GM23338 (cell line): ENCODE measurements at places on chromosomes 5 and 9. TPM values are rescaled to one million over a fixed set of nuclear protein-coding genes. Genes with fewer than 3 reads are reported as not detected.

The ELAVL2 gene
- total RNA-seq: 39.0 and 42.4 TPM in 2 replicates

GRCh38 chr9:127733614-127734013, 1.5 kb downstream of the TOR2A start:
- no peak overlapping the region for H3K4me3 ChIP-seq
- no peaks in the 10 kb centered on the region for H3K27me3 ChIP-seq
- H3K36me3 ChIP-seq: no peaks in the 10 kb centered on the region
- peaks cover 9% of the 10 kb centered on the region; the same call in 1 of the 2 replicates for H3K4me1 ChIP-seq
- no peak overlapping the region for H3K27ac ChIP-seq
- no peak for DNase-seq

- no peaks in the 10 kb centered on the region for H3K4me1 ChIP-seq
- no peaks in the 10 kb centered on the region for H3K36me3 ChIP-seq
- no peaks in the 10 kb centered on the region for H3K27me3 ChIP-seq
- no peak for DNase-seq
Observed at GRCh38 chr9:37965116-37965515, 61.2 kb upstream of the SLC25A51 start.

The C9orf50 gene
- total RNA-seq: not detected in 2 replicates

The HAPLN1 gene
- 3.6 and 4.0 TPM in 2 replicates for total RNA-seq

The PLCXD3 gene
- total RNA-seq: 0.03 TPM in 1 of 2 replicates, not detected in the other

DNA sequence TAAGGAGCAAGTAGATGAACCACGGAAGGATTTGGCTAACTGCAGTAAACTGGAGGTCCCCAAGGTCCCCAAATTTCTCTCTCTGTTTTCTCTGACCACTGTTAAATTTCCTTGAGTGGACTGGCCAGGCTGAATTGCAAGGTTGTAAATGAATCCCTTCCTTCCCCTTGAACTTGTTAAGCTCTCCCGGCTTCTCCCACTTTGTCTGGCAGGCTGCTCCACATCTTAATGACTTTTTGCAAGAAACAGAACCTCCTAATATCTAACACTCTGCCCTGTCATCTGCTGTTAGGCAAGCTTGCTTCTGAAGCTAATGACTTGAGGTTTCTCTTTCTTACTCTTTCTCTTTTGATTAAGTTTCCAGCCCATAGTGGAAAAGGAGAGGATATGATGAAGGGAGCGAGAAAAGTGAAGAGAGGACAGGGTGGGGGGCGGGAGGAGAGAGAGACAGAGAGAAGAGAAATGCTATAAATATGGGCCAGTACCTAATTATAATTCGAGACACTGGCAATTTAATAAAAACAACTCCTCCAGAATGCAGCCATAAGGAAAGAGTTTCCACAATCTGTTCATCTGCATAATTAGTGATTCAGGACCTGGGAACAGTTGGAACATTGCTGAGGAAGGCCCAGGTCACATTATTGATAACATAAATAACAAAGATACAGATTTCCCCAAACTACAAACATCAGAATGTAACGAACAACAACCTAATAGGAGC, 437.3 kb upstream of the MPDZ start:
- H3K4me1 ChIP-seq: peaks cover 20% of the 10 kb centered on the region
- H3K4me3 ChIP-seq: no peak overlapping the region
- no peaks in the 10 kb centered on the region for H3K36me3 ChIP-seq
- no peak overlapping the region for H3K27ac ChIP-seq
- H3K27me3 ChIP-seq: no peaks in the 10 kb centered on the region

The PAXX gene
- total RNA-seq: 33.9 and 71.5 TPM in 2 replicates

DNA sequence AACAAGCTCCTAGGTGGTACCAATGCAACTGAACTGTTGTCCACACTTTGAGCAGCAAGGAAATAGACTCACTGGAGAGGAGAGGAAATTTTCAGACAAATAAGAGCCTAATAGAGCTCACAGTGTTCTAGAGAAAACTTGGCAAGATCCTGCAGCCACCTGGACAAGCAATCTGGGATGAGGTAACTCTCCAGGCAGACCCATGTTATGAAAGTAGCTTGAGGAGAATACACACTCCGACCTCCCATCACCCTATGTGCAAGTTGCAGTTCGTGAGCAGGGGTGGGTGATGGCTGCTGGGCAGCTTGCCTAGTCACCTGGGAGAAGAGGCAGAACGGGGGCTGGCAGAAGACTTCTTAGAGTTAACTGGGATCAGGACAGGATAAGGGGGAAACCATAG, 102.2 kb downstream of the KLF4 start:
- DNase-seq: no peak
- no peaks in the 10 kb centered on the region for H3K27me3 ChIP-seq
- no peaks in the 10 kb centered on the region for H3K36me3 ChIP-seq
- no peak overlapping the region for H3K27ac ChIP-seq
- no peaks in the 10 kb centered on the region for H3K4me1 ChIP-seq

DNA sequence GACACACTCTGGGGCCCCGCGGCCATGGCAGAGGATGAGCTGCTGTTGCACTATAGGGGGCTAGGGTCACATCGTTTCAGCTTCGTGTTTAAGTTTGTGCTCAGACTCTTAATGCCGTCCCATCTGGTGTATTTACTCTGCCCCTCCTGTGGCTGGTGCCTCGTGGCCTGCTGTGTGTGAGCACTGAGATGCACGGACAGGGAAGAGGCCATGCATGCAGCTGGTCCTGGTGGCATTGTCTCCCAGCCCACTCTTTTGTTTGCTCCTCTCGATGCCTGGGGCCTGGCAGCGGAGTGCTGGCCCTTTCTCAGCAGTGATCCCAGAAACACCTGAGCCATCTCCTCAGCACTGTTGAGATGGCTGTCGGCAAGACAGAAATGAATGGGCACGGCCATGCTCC, 30.0 kb upstream of the PHF2 start:
- no peak for DNase-seq
- no peaks in the 10 kb centered on the region for H3K27me3 ChIP-seq
- no peaks in the 10 kb centered on the region for H3K4me1 ChIP-seq
- no peak overlapping the region for H3K27ac ChIP-seq
- peaks cover 6% of the 10 kb centered on the region for H3K36me3 ChIP-seq

The ASTN2 gene
- total RNA-seq: 22.1 and 24.6 TPM in 2 replicates

GRCh38 chr5:180161420-180162303, 47.3 kb downstream of the RASGEF1C start:
- no peaks in the 10 kb centered on the region for H3K27me3 ChIP-seq
- H3K27ac ChIP-seq: no peak overlapping the region
- no peak overlapping the region for H3K4me3 ChIP-seq
- H3K36me3 ChIP-seq: no peaks in the 10 kb centered on the region
- peak; percentile 44 for DNase-seq

DNA sequence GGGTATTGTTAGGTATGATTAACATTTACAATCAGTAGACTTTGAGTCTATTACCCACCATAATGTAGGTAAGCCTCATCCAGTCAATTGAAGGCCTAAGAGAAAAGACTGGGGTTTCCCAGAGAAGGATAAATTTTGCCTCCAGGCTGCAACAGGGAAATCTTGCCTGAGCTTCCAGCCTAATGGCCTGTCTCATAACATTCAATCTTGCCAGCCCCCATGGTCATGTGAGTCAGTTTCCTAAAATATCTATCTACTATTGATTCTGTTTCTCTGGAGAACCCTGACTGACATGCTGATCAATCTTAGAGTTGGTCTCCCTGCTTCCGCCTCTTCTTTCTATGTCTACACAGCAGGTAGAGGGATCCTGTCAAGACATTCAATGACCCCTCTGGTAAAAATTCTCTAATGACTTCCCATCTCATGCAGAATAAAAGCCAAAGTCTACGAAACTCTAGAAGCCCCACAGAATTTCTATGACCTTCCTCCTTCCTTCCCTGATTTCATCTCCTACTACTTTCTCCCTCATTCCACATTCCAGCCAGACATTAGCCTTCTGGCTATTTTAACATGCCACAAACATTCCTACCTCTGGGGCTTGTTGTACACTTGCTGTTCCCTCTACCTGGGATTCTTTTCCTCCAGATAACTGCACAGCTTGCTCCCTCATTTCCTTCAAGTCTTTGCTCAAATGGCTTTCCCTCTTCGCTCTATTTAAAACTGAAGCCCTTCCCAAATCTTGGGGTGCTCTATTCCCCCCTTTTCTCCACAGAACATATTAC, 60.2 kb downstream of the FBXW11 start:
- peak; percentile 62 for DNase-seq
- H3K4me1 ChIP-seq: peaks cover 6% of the 10 kb centered on the region; the same call in 1 of the 2 replicates
- 0 out of 2 replicates have a peak overlapping the region, but pooled peaks have one; percentile 73 for H3K27ac ChIP-seq
- H3K4me3 ChIP-seq: no peak overlapping the region
- no peaks in the 10 kb centered on the region for H3K27me3 ChIP-seq
- no peaks in the 10 kb centered on the region for H3K36me3 ChIP-seq

GRCh38 chr9:93909242-93909616, 45.9 kb downstream of the BARX1 start:
- no peak overlapping the region for H3K27ac ChIP-seq
- no peaks in the 10 kb centered on the region for H3K4me1 ChIP-seq
- no peaks in the 10 kb centered on the region for H3K36me3 ChIP-seq

- no peak overlapping the region for H3K4me3 ChIP-seq
- no peak overlapping the region for H3K27ac ChIP-seq
- H3K4me1 ChIP-seq: peaks cover 6% of the 10 kb centered on the region
- no peak for DNase-seq
- no peaks in the 10 kb centered on the region for H3K27me3 ChIP-seq
Observed at GRCh38 chr5:41686191-41686590, 175.8 kb upstream of the PLCXD3 start.

DNA sequence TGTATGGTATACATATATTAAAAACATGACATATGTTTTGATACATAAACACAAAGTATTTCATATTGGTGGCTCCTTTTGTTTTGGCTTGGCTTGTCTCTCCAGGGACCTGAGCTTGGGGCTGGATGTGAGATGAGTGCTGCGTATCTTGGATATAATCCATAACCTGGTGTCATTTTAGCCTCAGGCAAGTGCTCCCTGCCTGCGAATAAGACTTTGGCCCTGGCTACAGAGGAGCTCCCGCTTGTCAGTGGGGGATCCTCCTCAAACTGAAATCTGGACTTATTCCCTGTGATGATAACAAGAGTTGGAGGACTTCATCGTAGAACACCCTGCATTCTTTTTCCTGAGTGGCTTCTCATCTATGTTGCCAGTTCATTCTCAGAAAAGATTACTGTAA, 341.7 kb upstream of the CLINT1 start:
- no peak for DNase-seq
- no peaks in the 10 kb centered on the region for H3K27me3 ChIP-seq
- no peaks in the 10 kb centered on the region; the same call in 1 of the 2 replicates for H3K4me1 ChIP-seq
- no peak overlapping the region for H3K27ac ChIP-seq

- peaks cover 47% of the 10 kb centered on the region for H3K27me3 ChIP-seq
- no peaks in the 10 kb centered on the region for H3K4me1 ChIP-seq
- no peak overlapping the region for H3K4me3 ChIP-seq
Observed at GRCh38 chr5:77952636-77953212, 176.6 kb upstream of the TBCA start.

DNA sequence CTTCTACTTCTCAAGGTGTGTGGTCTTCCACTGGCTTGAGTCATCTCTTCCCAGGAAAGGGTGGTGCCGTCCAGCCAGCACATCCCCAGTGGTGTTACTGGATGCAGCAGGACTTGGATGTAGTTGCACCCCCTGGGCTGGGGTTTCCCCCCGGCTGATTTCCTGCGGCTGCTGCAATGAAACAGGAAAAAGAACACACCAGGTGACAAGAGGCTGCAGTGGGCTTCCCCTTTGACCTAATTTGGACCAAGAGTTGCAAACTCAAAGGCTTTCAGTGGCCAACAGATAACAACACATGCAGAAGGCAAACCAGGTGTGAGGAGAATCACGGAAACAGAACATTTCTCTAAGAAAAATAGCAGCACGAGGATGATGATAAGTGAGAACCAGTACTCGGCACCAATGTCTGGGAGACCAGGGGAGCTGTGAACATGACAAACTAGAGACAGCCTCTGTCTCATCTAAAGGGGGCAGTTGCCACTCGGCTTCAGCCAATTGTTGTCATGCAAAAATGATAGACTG, 83.7 kb downstream of the PDE6A start:
- no peak overlapping the region for H3K4me3 ChIP-seq
- no peaks in the 10 kb centered on the region; the same call in 1 of the 2 replicates for H3K36me3 ChIP-seq
- H3K4me1 ChIP-seq: peaks cover 17% of the 10 kb centered on the region
- DNase-seq: peak; percentile 34
- no peaks in the 10 kb centered on the region for H3K27me3 ChIP-seq
- H3K27ac ChIP-seq: peak overlapping the region; percentile 34; the same call in 1 of the 2 replicates

The PCDHGA4 gene
- 4.2 and 7.2 TPM in 2 replicates for total RNA-seq

- peak; percentile 71 for DNase-seq
- no peaks in the 10 kb centered on the region for H3K27me3 ChIP-seq
- no peak overlapping the region for H3K27ac ChIP-seq
- H3K36me3 ChIP-seq: no peaks in the 10 kb centered on the region
- H3K4me1 ChIP-seq: no peaks in the 10 kb centered on the region
Observed at GRCh38 chr9:4750023-4750673, 9.1 kb upstream of the AK3 start.

The EPB41L4B gene
- total RNA-seq: 32.2 and 34.4 TPM in 2 replicates

DNA sequence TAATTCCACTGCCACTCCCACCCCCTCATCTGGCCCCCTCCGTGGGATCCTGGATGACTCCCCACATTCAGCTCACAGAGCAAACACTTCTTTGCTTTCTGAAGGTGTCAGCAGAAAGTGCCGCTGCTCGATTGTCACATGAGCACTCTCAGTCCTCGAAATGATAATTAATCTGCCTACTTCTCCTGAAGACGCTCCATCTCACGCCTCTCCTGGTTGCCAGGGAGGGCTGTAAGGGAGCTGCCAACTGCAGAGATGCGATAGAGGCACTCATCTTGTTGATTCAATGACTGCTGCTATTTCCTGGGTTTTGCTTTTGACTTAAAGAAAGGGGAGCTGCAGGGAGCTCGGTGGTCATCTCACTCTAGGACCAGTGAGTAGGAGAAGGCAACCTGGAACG, 206.5 kb downstream of the DAB2IP start:
- H3K4me1 ChIP-seq: peaks cover 1% of the 10 kb centered on the region; the same call in 1 of the 2 replicates
- H3K27me3 ChIP-seq: no peaks in the 10 kb centered on the region
- no peak for DNase-seq
- H3K36me3 ChIP-seq: no peaks in the 10 kb centered on the region

The DPYSL3 gene
- total RNA-seq: 440 and 455 TPM in 2 replicates

- no peaks in the 10 kb centered on the region for H3K27me3 ChIP-seq
- H3K4me3 ChIP-seq: no peak overlapping the region
- no peak overlapping the region for H3K27ac ChIP-seq
- H3K36me3 ChIP-seq: no peaks in the 10 kb centered on the region
- no peaks in the 10 kb centered on the region for H3K4me1 ChIP-seq
Observed at GRCh38 chr9:121576281-121577075, 75.0 kb upstream of the DAB2IP start.

DNA sequence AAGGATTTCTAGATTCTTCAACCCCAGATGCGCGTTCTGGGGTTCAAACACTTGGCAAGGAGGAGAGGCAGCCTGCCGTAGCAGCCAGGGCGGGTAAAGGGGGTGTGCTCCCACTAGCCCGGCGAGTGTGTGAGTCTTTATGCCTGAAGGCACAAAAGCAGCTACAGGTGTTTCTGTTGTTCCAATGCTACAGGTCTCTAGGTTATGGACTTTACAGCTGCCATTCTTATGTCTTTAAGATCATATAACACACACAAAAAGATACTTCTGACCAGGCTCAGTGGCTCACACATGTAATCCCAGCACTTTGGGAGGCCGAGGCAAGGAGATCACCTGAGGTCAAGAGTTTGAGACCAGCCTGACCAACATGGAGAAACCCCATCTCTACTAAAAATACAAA, 133.6 kb upstream of the RETREG1 start:
- H3K4me3 ChIP-seq: no peak overlapping the region
- H3K36me3 ChIP-seq: no peaks in the 10 kb centered on the region
- H3K4me1 ChIP-seq: peaks cover 62% of the 10 kb centered on the region
- DNase-seq: no peak
- no peaks in the 10 kb centered on the region for H3K27me3 ChIP-seq

The SLC4A9 gene
- 0.08 TPM in 1 of 2 replicates, not detected in the other for total RNA-seq

The TNFSF15 gene
- total RNA-seq: 0.07 and 0.08 TPM in 2 replicates
